ENCODE measurements at places on chromosomes 2 and 18. TPM values are rescaled to one million over a fixed set of nuclear protein-coding genes. Genes with fewer than 3 reads are reported as not detected.

DNA sequence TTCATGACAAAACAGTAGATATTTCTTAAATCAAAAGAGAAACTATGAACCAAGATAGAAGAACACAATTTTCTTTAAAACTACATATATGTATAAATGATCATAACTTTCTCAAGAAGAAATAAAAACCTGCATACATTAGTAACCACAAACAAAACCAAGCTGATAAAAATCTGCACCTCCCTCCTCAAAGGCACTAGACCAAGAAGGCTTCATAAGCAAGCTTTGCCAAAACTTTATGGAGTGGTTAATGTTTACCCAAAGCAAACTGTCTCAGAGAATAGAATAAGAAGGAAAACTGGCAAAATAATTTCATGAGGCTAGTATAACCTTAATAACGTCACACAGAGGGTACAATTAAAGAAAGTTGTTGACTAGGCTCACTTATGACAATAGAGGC lies 138.3 kb downstream of the ZBTB7C start:
- no peak overlapping the region for H3K4me3 ChIP-seq
- no peaks in the 10 kb centered on the region for H3K36me3 ChIP-seq

DNA sequence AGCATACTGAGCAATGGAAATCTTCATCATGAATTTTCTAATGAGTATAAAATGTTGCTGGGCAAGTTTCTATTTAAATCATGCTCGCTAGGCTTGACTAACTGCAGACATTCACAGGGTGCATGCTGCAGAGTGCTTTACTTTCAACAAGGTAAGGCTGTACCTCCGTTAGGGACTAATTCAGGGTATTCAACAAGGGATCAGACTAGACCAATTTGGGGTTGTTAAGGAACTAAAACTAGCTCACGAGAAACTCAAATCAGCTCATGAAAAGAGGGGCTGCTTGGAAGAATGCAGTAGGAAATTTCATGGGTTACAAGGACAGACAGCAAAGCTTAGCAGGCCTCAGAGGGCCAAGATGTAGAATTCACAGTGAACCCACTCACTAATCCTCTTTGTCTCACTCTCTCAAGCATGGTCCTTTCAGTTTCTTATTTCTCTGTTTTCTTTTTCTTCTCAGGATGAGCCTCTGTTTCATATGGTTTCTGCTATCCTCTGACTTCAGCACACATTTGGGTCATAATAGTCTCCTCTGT lies 2.2 kb downstream of the MYO3B start:
- no peaks in the 10 kb centered on the region for H3K36me3 ChIP-seq
- DNase-seq: no peak
- no peak overlapping the region for H3K27ac ChIP-seq

GRCh38 chr2:417662-418061 lies 129.8 kb upstream of the ALKAL2 start:
- H3K4me1 ChIP-seq: no peaks in the 10 kb centered on the region
- no peak overlapping the region for H3K4me3 ChIP-seq
- peaks cover 15% of the 10 kb centered on the region for H3K27me3 ChIP-seq

DNA sequence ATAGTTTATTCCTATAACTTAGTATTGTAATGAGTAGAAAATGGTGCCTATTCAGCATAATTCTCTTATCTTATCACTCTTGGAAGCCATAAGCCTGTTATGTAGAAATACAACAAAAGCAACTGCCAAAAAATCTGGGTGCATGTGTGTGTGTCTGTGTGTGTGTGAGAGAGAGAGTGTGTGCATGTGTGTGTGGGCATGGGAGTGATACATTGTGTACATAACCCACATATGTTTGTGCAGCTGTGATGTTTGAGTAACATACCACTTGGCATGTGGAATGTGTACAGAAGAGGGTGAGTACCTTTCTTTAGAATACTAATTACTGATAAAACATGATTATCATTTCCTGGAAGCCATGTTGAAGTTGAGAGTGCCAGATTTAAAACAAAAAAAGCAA lies 642.3 kb upstream of the SYT4 start:
- DNase-seq: no peak
- no peak overlapping the region for H3K27ac ChIP-seq
- no peaks in the 10 kb centered on the region for H3K4me1 ChIP-seq
- no peak overlapping the region for H3K4me3 ChIP-seq
- no peaks in the 10 kb centered on the region for H3K36me3 ChIP-seq

Gene NOL4
- total RNA-seq: not detected

DNA sequence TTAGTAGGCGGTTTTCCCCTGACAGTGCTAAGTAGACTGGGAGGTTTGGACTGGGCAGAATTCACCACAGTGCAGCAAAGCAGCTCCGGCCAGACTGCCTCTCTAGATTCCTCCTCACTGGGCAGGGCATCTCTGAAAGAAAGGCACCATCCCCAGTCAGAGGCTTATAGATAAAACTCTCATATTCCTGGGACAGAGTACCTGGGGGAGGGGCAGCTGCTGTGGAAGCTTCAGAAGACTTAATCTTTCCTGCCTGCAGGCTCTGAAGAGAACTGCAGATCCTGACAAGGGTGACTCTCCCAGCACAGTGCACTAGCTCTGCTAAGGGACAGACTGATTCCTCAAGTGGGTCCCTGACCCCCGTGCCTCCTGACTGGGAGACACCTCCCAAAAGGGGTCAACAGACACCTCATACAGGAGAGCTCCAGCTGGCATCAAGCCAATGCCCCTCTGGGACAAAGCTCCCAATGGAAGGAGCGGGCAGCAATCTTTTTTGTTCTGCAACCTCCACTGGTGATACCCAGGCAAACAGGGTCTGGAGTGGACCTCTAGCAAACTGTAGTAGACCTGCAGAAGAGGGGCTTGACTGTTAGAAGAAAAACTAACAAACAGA lies 266.8 kb upstream of the CRIM1 start:
- DNase-seq: no peak
- H3K36me3 ChIP-seq: no peaks in the 10 kb centered on the region
- peaks cover 5% of the 10 kb centered on the region for H3K27me3 ChIP-seq

GRCh38 chr2:24923106-24923505 lies 3.1 kb upstream of the ADCY3 start:
- peaks cover 18% of the 10 kb centered on the region for H3K4me1 ChIP-seq
- peaks cover 7% of the 10 kb centered on the region for H3K36me3 ChIP-seq
- no peak overlapping the region for H3K27ac ChIP-seq
- no peak overlapping the region for H3K4me3 ChIP-seq
- no peak for DNase-seq
- H3K27me3 ChIP-seq: no peaks in the 10 kb centered on the region

- peaks cover 9% of the 10 kb centered on the region for H3K27me3 ChIP-seq
- H3K4me1 ChIP-seq: no peaks in the 10 kb centered on the region
- H3K27ac ChIP-seq: no peak overlapping the region
Measured at GRCh38 chr2:26709323-26710110, 17.0 kb downstream of the KCNK3 start.

Gene LONRF2
- 0.02 TPM for total RNA-seq

Gene AOX1
- 0.38 TPM for total RNA-seq

DNA sequence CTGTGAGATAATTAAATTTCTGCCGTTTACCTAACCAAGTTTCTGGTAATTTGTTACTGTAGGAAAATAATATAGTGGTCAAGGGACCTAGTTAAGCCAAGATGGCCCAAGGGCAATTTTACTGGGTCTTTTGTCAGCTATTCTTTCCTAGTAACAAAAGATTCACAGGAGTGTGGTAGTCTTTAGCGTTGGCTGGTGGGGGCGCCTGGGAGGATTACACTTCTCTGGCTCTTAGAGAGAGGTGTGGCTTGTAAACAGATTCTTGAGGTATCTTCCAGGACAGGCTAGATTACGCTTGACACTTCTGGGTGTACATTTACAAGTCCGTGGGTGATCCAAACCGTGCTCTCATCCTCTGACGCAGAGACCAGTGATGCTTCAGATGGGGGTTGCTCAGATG lies 3.3 kb upstream of the ACOXL start:
- DNase-seq: no peak
- H3K4me1 ChIP-seq: peaks cover 13% of the 10 kb centered on the region
- H3K4me3 ChIP-seq: no peak overlapping the region
- H3K27me3 ChIP-seq: peaks cover 39% of the 10 kb centered on the region
- no peaks in the 10 kb centered on the region for H3K36me3 ChIP-seq
- no peak overlapping the region for H3K27ac ChIP-seq

Gene RTTN
- total RNA-seq: 27.3 TPM

DNA sequence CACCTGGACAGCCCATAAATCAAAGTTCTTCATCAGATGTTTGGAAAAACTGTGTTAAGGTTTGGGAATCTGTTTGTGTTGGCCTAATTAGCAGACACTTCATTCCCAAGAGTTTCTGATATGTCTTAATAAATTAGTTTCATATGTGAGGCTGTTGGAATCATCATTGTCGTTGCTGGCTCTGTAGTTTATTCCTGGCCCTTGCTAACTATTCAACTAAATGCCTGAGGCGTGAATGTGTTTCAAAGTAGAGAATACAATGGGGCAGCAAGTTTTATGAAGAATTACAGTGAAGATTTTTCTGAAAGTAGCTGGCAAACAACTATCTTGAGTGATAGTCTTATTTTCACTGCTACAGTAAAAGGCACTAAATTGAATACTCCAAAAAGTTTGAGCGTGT lies 141.1 kb downstream of the PARD3B start:
- H3K4me3 ChIP-seq: no peak overlapping the region
- peaks cover 2% of the 10 kb centered on the region for H3K27me3 ChIP-seq
- no peak overlapping the region for H3K27ac ChIP-seq
- DNase-seq: no peak
- no peaks in the 10 kb centered on the region for H3K36me3 ChIP-seq

DNA sequence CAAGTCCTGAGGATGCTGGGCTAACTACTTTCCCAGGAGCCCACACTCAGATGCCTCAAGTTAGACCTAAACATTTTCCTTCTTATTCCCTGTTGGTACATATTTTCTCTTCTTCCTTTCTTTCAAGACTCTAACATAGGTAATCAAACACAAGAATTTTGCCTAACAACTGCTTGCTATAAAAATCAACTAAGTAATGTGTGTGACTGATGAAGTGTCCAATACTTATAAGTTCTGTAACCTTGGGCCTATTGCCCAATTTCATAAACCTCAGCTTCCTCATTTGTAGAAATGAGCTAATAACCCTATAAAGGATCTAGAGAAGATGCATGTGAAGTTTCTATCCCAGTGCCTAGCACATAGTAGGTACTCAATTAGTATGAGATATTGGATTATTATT lies 31.6 kb upstream of the PIK3C3 start:
- H3K36me3 ChIP-seq: no peaks in the 10 kb centered on the region
- no peak overlapping the region for H3K27ac ChIP-seq
- DNase-seq: no peak
- no peak overlapping the region for H3K4me3 ChIP-seq
- no peaks in the 10 kb centered on the region for H3K4me1 ChIP-seq

DNA sequence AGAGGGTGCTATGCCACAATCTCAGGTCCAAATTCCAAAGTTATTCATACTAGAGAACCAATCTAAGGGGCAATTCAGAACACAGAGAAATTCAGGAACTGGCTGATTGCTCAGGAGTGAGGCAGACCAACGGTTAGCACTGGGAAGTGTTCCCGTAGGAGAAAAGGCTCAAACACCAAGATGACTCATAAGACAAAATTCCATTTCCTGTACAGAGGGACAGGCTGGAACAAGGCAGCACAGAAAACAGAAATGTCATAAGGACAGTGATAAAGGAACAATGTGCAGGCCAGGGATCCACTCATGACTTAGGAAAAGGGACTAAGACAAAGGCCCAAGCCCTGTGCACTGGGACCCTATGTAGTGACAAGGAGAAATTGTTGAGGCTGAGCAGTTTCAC lies 54.2 kb downstream of the PDE1A start:
- no peak overlapping the region for H3K4me3 ChIP-seq
- no peak for DNase-seq
- no peaks in the 10 kb centered on the region for H3K36me3 ChIP-seq
- H3K4me1 ChIP-seq: no peaks in the 10 kb centered on the region
- no peaks in the 10 kb centered on the region for H3K27me3 ChIP-seq
- H3K27ac ChIP-seq: no peak overlapping the region

- H3K4me3 ChIP-seq: no peak overlapping the region
- no peak for DNase-seq
- H3K27me3 ChIP-seq: no peaks in the 10 kb centered on the region
- H3K4me1 ChIP-seq: peaks cover 5% of the 10 kb centered on the region
- H3K27ac ChIP-seq: no peak overlapping the region
- H3K36me3 ChIP-seq: no peaks in the 10 kb centered on the region
Measured at GRCh38 chr2:181070119-181070835, 89.9 kb downstream of the UBE2E3 start.

- H3K36me3 ChIP-seq: peaks cover 7% of the 10 kb centered on the region
- H3K4me3 ChIP-seq: no peak overlapping the region
- no peak for DNase-seq
- peaks cover 18% of the 10 kb centered on the region for H3K4me1 ChIP-seq
Measured at GRCh38 chr2:104859291-104859765, 5.4 kb downstream of the POU3F3 start.

DNA sequence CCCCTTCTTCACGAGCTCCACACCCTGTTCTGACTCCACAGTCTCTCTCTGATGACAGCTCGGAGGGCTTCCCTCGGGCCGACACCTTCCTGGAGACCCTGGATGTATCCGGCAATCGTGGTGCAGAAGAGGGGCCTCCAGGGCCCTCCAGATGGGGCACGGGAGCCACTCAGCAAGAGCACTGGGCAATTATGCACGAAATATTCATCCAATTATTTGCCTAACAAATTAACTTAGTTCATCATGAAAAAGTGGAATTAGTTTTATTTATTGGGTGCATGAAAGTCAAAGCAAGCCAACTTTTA lies 277.3 kb upstream of the HDAC4 start:
- peaks cover 1% of the 10 kb centered on the region for H3K27me3 ChIP-seq
- no peak for DNase-seq
- H3K4me3 ChIP-seq: no peak overlapping the region
- no peak overlapping the region for H3K27ac ChIP-seq
- no peaks in the 10 kb centered on the region for H3K36me3 ChIP-seq
- no peaks in the 10 kb centered on the region for H3K4me1 ChIP-seq

DNA sequence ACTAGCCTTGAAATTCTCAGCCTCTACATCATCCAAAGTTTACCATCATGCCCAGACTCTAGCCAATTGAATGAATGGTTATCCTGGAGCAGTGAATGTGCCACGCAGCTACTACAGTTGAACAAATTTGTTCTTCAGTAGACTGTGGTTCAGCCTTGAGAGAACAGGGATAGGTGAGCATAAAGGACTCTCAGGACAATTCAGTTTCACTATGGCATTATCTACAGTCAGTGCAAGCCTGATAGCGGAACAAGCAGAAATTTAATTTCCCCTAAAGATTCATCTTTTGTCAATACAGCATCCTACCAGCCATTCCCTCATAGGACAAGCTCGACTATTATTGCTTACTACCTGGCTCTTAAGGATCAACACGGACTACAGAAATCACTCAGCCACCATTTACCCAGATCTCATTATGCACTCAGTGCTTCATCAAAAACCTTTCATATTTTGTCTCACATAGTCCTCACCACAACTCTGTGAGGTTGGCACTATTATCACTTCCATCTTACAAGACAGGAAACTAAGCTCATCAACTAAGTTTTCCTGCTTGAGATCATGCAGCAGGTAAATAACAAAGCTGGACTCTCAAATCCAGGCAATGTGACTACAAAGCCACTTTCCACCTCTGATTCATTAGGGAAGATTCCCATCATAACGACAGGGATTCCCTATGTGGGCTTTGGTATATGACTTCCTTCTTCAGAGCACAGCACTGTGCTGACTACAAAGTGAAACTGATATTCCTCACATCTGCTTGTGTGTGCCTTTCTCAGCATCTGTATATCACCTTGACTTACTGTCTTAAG lies 181.5 kb upstream of the ACVR2A start:
- H3K4me1 ChIP-seq: peaks cover 24% of the 10 kb centered on the region
- H3K27me3 ChIP-seq: no peaks in the 10 kb centered on the region
- peak overlapping the region; percentile 82 for H3K27ac ChIP-seq
- peak; percentile 10 for DNase-seq
- H3K4me3 ChIP-seq: peak overlapping the region; percentile 51

- no peaks in the 10 kb centered on the region for H3K4me1 ChIP-seq
- DNase-seq: no peak
- no peak overlapping the region for H3K27ac ChIP-seq
- H3K36me3 ChIP-seq: no peaks in the 10 kb centered on the region
- H3K4me3 ChIP-seq: no peak overlapping the region
Measured at GRCh38 chr2:146323564-146323963, 1521.3 kb upstream of the ACVR2A start.
